Activated CD8-positive, alpha-beta memory T cell treated with anti-CD3 and anti-CD28 coated beads for 48 hours (primary cell): ENCODE measurements at places on chromosomes 12 and 14.

DNA sequence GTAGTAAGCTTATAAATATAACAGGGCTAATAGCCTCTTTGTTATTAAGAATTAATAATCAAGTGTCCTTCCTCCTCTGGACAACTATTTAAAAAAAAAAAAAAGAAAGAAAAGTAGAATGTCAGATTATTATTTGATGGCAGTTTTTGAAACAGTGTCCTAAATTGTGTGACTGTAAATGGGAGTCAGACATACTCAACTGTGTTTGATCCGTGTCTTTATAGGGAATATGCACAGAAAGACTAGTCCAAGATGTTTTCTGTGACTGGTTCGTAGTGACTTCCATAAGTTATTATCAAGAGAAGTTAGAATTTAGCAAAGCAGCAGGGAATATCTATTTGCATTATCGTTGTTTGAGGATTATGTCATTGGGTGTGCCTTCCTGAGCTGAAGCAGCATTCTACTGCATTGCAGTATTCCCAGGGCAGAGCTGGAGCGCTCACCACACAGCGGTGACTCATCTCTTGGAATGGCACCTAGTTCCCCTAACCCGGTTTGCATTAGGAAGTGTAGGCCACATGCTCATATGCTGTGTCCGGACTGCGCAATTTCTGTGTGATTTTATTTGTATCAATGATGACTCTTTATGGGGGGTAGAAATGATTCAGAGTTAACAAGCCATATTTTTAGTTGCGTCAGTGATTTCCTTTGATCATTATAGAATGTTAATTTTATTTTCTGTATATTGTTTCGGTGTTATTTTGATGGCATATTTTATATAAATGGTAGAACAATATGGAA lies 7.9 kb downstream of the DYNC1H1 start:
- DNase-seq: no peak

DNA sequence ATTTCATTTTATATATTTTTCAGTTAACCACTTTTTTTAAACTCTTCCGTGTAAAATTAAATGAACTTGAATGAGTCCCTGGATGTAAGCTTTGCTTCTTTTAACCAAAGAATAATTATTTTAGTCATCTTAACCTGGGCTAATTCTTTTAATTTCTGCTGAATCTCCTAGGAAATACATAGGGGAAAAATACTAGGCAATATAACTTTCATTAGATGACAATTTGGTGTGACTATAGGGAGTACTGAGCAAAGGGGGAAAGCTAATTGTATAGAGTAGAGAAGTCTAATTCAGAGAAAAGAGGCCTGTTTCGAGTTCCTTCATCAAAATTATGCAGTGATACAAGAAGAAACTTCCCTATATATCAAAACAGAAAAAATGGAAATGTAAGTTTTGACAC lies 388.1 kb downstream of the NOVA1 start:
- no peak for DNase-seq

DNA sequence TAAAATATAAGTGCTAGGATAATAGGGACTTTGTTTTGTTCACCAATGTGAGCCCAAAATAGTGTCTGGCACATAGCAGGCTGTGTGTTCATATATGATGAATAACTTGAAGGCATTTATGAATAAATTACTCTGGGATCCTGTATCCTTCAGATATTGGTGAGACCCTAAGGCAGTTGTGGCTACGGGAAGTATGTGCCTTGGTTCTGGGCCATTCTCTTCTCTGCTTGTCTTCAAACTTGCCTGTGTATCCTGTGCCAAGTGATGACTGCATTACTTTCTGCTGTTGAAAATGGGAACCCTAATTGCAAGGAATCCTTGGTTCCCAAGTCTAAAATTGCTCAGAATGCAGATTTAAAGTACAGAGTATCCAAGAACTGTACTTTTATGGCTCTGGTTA lies 67.6 kb upstream of the KTN1 start:
- no peak for DNase-seq

DNA sequence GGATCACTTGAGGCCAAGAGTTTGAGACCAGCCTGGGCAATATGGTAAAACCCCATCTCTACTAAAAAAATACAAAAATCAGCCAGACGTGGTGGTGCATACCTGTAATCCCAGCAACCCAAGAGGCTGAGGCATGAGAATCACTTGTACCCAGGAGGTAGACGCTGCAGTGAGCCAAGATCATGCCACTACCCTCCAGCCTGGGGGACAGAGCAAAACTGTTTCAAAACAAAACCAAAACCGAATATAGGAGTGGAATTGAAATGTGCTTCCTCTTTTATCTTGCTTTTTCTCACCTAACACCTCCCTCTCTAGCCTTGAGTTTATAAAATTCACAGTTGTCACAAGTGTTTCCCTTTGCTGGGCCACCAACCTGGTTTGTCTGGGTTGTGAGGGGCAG lies 181.9 kb downstream of the PAH start:
- DNase-seq: no peak

DNA sequence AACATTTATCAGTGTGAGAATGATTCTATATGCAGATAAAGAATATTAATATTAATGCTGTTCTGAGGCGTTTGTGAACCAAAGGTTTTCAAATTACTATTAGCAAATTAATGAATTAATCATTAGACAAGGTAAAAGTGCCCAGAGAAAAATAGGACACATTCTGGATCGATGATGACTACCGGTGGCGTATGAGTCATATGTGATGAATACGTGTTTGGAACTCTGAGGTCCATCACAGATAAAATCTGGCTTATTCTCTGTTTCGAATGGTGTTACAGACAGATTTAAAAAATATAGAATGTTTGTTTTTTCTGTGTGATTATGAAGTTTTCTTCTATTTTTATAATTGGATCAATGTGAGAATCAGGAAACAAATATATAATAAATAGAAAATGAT lies 79.2 kb upstream of the RTL1 start:
- no peak for DNase-seq

- no peak for DNase-seq
Observed at GRCh38 chr14:70116278-70116677, 72.5 kb downstream of the SLC8A3 start.

- DNase-seq: no peak
Observed at GRCh38 chr12:5511644-5512600, 80.0 kb downstream of the NTF3 start.

DNA sequence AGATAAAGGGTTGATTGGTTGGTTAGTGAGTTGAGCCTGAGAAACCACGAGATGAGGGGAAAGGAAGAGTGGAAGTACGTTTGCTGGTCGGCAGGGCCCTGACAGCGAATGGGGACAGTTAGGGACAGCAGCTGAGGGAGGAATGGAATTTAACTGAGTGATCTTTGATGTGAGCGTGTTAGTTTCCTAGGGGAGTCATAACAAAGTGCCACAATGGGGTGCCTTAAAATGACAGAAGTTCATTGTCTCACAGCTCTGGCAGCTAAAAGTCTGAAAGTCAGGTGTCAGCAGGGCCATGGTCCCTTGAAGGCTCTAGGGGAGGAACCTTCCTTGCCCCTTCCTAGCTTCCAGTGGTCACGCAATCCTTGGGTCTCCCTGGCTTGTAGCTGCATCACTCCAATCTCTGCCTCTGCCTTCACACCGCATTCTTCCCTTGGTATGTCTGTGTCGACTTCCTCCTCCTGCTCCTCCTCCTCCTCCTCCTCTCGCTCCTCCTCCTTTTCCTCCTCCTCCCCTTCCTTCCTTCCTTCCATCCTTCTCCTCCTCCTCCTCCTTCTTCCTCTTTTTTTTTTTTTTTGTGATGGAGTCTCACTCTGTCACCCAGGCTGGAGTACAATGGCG lies 26.0 kb upstream of the RIN3 start:
- DNase-seq: no peak

- DNase-seq: no peak
Observed at GRCh38 chr14:88452231-88452630, 66.8 kb downstream of the SPATA7 start.

DNA sequence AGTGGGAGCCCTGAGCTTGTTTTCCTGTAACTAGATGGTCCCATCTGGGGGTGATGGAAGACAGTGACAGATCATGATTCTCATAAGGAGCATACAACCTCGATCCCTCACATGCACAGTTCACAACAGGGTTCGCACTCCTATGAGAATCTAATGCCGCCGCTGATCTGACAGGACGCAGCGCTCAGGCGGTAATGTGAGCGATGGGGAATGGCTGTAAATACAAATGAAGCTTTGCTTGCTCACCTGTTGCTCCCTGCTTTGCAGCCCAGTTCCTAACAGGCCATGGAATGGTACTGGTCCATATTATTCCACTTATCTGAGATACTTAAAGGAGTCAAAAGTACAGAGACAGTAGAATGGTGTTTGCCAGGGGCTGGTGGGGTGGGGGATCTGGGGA lies 9.9 kb upstream of the CEP83 start:
- no peak for DNase-seq

DNA sequence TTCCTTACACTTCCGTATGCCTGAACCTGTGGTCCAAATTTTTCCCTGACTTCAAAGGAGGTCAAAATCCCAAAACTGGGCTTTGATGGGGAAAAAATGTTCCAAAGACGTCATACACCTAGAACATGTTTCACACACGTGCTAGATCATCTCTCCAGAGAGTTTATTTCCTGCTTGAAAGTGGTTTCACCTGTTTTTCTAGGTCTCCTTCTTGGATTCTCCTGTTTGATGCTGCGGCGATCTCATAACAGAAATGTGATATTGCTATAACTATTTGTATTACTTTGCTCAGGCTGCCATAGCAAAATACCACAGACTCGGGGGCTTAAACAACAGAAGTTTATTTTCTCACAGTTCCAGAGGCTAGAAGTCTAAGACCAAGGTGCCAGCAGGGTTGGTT lies 19.7 kb upstream of the TMCC3 start:
- DNase-seq: no peak

DNA sequence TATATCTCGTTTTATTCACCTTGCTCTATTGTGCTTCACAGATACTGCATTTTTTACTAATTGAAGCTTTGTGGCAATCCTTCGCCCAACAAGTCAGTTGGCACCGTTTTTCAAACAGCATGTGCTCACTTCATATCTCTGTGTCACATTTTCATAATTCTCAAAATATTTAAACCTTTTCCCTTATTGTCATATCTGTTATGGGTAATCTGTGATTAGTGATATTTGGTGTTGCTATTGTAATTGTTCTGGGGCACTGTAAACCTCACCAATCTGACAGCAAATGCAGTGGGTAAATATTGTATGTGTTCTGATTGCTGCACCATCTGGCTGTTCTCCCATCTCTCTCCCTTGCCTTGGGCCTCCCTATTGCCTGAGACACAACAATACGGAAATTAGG lies 191.3 kb downstream of the BTG1 start:
- DNase-seq: no peak

DNA sequence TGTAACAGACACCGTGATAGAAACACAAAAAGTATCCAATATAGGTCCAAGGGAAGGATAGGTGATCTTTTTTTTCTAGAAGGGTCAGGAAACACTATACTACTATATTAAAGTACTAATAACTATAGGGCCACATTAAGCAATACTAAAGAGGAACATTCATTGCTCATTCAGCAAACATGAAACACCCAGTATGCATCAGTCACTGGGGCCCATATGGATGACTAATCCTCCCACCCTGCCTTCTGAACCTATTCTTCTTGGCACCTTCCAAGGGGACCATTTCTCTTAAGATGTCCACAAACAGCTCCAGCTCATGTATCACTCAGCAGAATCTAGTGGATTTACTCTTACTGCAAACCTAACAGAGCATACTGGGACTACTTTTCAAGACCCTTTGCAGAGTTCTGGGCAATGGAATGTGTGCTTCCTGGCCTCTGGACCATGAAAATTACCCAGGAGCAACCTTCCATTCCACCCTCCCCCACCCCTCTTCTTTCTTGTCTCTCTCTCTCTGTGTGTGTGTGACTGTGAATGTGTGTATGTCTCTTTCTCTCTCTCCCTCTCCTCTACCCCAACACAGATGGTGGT lies 187.9 kb downstream of the EPS8 start:
- DNase-seq: no peak

DNA sequence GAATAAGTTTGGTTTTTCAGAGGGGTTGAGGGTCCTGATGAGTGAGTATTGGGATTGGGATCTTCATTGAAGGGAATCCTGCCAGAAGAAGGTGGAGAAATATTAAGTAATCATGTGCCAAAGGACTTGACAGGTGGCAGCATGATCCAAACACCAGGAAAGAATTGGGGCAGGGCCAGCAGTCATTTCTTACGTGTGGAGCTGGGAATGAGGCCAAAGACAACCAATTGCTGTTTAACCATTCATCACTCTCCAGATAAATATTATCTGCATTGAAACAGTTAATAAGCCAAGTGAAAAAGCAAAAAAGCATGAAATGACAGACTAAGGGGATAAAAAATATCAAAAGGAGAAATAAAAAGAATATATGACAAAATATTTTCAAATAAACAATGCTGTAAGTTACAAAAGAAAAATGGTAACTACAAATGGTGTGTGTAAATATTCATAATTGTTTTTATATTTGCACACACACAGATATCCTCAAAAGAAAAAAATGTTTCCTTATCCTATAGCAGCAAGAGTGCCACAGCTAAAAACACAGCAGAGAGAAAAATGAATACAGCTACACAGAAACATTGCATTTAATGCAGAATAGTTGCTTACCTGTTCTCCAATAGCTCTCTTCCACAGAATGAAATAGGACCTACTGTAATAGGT lies 26.2 kb downstream of the C2CD5 start:
- DNase-seq: no peak

DNA sequence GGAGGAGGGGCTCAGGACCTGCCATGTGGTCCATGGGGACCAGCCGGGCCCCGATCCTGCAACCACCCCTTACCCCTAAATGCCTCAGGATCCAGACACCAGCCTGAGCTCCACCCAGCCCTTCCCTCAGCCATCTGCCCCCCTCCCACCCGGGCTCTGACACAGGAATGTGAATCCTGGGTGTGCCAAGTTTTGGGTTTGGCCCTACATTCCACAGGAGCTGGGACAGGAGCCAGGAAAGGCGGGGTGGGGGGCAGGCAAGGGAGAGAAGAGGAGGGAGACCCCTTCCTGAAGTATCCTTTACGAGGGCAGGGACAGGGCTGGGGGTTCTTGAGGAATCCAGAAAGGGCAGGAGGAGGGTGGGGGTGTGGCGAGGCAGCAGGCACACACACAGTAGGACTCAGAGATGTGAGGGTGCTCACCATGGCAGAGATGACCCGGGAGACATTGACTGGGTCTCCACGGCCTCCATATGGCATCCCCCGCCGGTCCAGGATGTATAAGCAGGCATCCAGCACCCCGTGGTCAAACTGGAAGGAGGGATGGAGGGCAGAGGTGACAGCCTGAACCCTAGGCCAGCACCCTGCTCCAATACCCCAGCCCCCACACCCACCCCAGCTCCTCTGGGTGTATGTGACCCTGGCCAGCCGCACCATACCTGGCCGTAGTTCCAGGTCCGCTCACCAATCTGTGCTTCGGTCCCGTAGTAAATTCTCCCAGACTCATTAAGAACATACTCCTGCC lies 3.5 kb downstream of the TGM1 start:
- no peak for DNase-seq
